ENCODE measurements at places on chromosomes 1 and 21.

DNA sequence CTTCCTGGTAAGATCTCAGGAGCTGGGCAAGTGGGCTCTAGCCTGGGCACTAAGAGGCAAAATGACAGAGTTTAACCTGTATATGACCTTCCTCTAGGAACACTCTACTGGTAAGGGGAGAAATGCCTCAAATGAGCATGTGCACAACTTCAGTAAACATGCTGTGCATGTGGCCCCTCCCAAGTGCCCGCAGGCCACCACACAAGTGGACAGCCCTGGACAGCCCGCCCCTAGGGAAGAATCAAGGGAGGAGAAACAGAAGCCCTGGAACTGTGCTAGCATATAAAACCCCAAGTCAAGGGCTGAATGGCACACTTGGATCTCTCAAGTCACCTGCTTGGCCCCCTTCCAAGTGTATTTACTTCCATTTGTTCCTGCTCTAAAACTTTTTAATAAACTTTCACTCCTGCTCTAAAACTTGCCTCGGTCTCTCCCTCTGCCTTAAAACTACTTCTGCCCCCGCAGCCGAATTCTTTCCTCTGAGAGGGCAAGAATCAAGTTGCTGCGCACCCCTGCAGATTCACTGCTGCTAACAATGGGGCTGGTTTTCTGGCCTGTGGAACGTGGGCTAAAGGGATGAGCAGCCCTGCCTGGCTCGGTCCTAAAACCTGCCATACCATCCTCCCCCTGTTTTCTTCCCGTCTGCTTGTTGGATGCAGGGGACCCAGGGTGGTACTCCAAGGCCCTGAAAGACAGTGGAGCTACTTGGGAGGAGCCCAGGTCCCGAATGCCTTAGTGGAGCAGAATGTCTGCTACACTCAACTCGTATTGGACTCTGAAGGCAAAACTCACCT lies 93.5 kb downstream of the IER5 start:
- DNase-seq = no peak

- no peak for DNase-seq
Measured at GRCh38 chr21:26157801-26158200, 12.8 kb downstream of the APP start.

DNA sequence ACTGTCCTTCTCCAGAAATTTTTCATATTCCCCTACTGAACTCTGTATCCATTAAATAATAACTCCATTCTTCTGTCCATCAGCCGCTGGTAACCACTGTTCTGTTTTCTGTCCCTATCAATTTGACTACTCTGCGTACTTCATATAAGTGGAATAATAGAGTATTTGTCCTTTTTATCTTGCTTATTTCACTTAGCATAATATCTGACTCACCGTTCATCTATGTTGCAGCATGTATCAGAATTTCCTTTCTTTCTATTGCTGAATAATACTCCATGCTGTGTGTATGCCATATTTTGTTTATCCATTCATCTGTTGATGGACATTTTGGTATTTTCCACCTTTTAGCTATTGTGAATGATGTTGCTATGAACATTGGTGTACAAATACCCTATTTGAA lies 71.9 kb downstream of the CEP350 start:
- DNase-seq = no peak

GRCh38 chr21:41601573-41602368 lies 93.8 kb upstream of the TMPRSS2 start:
- no peak for DNase-seq
